NCI-H1694 treated with DMSO at 0.1 percent for 48 hours (cell line): ENCODE measurements at places on chromosomes 6 and 20.

DNA sequence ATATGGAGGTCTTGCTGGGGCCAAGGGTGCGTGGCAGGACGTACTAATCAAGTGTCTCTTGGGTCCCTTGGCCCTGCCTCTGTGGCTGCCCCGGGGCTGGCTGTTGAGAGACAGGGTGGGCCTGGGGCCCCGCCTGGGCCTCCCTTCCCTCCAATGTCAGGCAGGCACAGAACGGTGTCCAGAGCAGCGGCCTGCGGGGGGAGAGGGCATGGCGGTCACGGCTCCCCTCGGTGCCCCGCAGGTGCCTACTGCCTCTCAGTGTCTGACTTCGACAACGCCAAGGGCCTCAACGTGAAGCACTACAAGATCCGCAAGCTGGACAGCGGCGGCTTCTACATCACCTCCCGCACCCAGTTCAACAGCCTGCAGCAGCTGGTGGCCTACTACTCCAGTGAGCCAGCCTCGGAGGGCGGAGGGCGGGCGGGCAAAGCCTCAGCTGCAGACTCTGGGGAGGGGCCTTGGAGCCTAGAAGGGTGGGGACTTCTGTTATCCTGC, 50.0 kb downstream of the SRC start:
- peak; percentile 63 for DNase-seq

DNA sequence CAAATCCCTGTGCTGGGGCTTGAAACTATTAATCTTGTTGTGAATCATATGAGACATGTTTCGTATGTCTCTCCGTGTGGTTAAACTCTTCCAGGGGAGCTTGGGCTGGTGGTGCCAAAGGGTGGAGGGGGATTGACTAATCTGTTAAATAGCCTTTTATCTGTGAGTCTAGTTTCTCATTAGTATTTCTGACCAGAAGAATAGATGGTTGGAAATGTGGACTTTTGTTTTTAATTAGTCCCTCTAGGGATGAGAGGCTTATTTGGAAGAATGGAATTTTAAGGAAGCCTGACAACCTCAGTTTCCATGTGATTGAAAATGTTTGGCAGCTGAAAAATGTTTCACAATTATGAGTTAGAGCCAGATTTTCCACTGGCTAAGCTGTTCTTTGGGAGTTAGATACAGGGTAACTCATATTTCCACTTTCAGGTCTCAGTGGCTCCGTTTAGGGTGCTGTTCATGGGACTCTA, 117.3 kb downstream of the BCKDHB start:
- DNase-seq, result no peak

GRCh38 chr6:144351379-144352127, 66.4 kb downstream of the UTRN start:
- DNase-seq, result no peak

DNA sequence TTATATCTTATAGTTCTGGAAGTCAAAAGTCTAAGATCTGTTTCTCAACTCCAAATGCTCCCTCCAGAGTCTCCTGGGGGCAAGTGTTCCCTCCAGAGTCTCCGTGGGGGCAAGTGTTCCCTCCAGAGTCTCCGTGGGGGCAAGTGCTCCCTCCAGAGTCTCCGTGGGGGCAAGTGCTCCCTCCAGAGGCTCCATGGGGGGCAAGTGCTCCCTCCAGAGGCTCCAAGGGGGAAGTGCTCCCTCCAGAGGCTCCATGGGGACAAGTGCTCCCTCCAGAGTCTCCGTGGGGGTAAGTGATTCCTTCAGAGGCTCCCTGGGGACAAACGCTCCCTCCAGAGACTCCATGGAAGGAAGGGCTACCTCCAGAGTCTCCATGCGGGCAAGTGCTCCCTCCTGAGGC, 34.0 kb upstream of the THBS2 start:
- no peak for DNase-seq

GRCh38 chr6:3421791-3422434, 34.9 kb downstream of the SLC22A23 start:
- DNase-seq, result no peak

DNA sequence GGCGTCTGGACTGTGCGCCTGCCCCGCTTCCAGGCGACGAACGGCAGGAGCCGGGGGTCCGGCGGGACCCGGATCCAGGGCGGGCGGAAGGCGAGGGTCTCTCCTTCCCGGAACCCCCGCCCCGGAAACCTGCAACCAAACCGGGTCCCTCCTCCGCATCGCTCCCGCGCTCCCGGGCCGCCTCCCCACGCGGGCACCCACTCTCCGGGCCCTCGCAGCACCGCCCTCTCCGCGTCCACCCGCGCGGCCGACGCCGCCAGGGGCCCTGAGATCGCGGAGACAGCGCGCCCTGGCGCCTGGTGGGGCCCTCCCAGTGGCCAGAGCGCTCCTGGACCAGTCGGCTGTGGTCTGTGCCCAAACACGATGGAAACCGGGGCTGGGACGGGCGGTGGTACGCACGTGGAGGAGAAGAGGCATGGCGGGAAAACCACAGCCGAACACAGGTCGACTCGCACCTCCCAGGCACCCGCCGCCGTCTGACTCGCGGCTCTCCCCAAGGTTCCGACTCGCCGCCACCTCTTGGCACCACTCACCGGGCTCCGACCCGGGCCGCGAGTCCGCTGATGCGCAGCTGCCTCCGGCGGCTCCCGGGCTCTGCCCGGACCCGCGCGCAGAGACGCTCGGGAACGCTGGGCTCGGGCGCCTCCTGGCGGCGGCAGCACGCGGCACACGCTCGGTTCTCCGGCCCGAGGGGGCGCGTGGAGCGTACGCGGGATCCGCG, 7.9 kb downstream of the NKX2-2 start:
- no peak for DNase-seq

DNA sequence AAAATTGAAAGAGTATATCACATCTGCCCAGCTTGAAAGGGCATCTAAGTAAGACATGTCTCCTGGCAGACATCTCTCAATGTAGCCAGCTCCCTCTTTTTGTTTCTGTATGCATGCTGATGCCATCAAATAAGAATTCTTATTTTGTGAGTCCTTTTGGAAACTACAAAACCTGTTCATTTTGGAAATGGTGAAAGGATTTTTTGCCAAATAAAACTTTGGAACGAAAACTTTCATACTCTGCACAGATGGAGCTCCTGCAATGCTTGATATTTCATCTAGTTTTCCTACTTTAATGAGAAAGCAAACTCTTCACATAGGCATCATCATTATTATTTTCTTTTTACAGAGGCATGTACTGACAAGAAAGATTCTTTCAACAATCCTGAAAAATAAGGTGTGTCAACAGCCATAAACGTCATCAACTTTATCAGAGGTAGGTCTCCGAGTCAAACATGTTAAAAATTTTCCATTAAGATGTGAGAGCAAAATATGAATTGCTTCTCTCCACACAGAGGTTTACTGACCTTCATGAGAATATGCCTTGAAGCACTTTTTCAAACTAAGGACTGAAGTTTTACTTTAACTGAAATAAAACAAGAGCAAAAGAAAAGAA, 26.2 kb upstream of the CMTR1 start:
- DNase-seq, result no peak

DNA sequence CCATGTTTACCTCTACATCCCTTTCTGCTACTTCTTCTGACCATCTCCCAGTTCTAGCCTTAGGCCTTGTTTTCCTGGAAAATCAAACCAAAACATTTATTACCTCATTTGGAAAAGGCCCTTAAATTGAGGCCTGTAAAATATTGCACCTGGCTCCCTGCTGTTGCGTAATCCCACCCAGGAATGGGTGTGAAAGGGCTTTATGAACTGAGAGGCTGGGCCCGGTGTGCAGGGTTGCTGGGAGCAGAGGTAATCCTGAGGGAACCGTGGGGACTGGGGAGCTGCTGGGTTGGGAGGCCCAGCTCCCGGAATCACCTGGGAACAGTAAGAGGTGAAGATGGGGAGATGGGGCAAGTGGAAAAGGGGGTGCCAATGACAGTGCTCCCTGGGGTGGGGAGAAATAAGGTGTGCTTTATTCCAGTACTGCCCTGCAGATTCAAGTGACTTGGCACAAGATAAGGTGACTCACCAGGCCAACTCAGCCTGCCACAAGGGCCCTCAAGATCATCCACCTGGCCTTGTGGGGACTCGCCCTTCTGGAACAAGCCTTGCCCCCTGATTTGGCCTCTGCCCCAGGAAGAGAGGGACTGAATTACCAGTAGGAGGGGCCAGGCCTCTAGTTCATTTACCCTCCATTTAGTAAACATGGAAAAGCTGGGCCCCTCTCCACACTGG, 44.2 kb downstream of the KCNK5 start:
- no peak for DNase-seq

DNA sequence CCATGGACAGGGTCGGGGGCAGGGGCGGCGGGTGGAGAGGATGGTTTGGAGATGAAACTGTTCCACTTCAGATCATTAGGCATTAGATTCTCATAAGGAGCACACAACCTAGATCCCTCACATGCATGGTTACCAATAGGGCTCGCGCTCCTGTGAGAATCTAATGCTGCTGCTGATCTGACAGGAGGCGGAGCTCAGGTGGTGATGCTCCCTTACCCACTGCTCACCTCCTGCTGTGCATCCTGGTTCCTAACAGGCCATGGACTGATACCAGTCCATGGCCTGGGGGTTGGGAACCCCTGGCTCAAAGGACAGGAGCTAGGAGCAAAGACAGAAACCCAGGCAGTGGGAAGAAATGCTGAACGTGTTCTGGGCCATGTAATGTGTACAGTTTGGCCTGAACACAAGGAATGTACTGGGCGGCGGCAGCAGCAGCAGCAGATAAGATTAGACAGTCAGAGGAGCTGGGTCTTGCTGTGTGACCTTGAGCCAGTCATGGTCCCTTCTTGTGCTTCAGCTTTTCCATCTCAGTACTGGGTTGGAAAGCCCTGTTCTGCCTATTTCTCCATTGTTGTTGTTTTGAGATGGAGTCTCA, 4.7 kb upstream of the SPAG4 start:
- DNase-seq, result no peak

DNA sequence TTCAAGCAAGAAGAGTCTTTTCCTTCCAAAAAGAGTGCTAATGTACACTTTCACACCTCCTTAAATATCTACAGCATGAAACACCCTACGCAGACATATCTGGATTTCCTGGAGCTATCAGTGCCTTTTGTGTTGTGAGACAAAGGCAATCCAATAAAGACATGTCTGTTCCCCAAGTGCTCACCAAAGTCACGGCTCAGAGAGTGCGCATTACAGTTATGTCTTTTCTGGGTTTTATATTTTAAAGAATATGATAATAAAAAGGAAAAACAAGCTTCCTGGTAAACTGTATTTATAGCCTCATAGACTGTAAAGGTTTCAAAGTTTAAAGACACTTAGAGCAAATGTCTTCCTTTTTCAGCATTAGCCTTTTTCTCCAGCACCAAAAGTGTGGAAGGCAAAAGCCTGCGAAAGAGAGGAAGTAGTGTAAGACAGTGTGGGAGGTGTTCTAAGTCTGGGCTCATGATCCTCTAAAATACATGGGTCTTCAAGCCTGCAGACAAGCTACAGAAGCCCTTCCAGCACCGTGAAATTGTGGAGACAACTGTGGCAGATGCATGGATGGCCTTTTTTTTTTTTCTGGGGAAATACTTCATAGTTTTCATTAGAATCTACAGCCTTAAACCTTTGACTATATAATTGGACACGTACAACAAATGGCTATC, 135.0 kb upstream of the SLC35B3 start:
- no peak for DNase-seq

GRCh38 chr6:99252421-99252820, 97.1 kb downstream of the FAXC start:
- DNase-seq, result no peak

- DNase-seq, result peak; percentile 59
Measured at GRCh38 chr6:32967151-32968091, 973 bp upstream of the BRD2 start.

GRCh38 chr6:16602035-16602434, 159.2 kb downstream of the ATXN1 start:
- DNase-seq, result no peak

DNA sequence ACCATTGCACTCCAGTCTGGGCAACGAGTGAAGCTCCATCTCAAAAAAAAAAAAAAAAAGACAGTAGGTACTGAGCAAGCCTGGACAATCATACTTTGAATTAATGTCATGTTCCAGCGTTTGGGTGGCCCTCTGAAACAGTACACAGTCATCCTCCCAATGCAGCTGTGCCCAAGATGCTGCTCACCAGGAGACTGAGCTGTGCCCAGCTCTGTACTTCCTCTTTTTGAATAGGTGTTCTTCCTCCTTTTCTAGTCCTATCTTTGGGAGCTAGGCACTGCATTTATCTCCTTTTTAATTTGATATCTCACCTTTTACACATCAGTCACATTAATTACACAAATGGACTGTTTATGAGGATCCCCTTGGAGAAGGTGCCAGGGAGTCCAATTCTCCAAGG, 101.5 kb downstream of the RPP40 start:
- no peak for DNase-seq

- no peak for DNase-seq
Measured at GRCh38 chr6:150667977-150668716, 68.5 kb downstream of the PLEKHG1 start.

GRCh38 chr20:34578025-34578424, 19.5 kb downstream of the MAP1LC3A start:
- DNase-seq, result no peak

- DNase-seq, result no peak
Measured at GRCh38 chr6:134814076-134814695, 135.7 kb downstream of the ALDH8A1 start.

DNA sequence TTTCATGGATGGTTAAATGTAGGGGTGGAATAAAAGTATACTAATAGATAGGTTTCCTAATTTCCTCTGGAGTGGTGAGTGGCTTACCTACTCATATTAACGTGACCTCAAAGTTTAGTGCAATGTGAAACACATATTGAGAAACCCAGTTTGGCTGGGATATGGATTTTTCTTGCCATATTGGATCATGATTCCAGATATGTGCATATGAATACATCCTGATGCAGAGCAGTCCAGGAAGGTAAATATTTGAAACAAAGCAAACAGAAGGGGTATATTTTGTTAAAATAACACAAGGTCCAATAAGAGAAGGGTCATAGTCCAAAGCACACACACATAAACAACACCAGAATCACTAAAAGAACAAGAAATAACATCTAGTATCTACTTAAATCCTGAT, 608.1 kb downstream of the PKHD1 start:
- DNase-seq, result no peak

- peak; percentile 2 for DNase-seq
Measured at GRCh38 chr20:40251284-40251932, 437.6 kb downstream of the MAFB start.

GRCh38 chr20:44807051-44807683, 3.2 kb downstream of the RIMS4 start:
- DNase-seq, result no peak

DNA sequence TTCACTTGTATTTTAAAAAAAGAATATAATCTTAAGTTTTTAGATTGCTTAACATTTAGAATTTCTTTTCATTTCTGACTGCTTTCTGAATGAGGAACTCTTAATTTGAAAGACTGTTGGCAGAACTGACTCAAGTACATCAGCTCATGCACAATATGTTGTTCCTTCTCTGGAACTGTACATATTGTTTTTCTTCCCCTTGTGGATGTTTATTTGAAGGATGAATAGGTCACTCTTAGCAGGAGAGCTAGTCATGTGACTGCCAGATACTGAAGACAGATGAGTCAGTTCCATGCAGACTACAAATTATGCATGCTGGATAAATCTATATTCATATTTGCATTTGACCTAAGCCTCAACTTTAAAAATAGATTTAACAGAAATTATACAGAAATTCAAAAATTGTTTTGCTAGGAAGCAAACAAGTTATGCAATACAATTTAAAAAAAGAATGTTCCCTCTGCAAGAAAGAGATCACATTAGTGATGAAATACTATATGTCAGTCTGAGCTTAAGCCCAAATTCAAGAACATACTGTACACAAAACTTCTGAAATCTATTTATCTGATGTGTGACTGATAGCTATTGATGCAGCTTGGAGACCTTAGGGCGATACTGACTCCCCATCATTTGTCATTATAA, 1274.9 kb upstream of the GJE1 start:
- no peak for DNase-seq

- DNase-seq, result no peak
Measured at GRCh38 chr6:47163536-47163935, 121.4 kb upstream of the ADGRF1 start.

GRCh38 chr20:44601236-44601671, 18.9 kb downstream of the PKIG start:
- no peak for DNase-seq
